Adrenal gland (tissue), 19 donors: ENCODE measurements at places on chromosomes 3 and 15. TPM values are rescaled to one million over a fixed set of nuclear protein-coding genes. Genes with fewer than 3 reads are reported as not detected.

The RPS27L gene
- 61.5 TPM for total RNA-seq

DNA sequence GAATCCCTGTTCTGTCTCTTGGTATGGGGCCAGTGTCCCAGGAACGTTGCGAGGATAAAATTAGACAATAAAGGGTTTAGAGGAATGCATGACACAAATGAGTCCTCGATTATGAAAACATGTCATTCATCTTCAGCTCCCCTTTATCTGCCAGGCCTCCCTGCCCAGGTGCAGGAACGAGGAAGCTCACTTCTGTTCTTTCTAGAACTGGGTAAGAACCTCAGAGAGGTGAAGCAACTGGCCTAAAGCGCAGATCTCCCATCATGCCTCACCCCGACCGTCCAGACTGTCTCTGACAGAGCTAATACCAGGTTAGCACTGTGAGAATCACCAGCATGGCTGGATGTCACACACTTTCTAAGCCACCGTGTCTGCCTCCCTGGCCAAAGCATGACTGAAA lies 1.5 kb upstream of the ITIH1 start:
- H3K27me3 ChIP-seq = no peaks in the 10 kb centered on the region

GRCh38 chr3:11390411-11391131 lies 118.4 kb downstream of the ATG7 start:
- no peak overlapping the region for H3K27ac ChIP-seq
- DNase-seq = no peak
- no peak overlapping the region for H3K4me3 ChIP-seq
- H3K36me3 ChIP-seq = no peaks in the 10 kb centered on the region

- H3K4me1 ChIP-seq = no peaks in the 10 kb centered on the region
- no peaks in the 10 kb centered on the region for H3K36me3 ChIP-seq
- no peak overlapping the region for H3K27ac ChIP-seq
- no peaks in the 10 kb centered on the region for H3K27me3 ChIP-seq
- H3K4me3 ChIP-seq = no peak overlapping the region
These were observed 307.5 kb downstream of the EDEM1 start for GRCh38 chr3:5494905-5495519.

GRCh38 chr3:142152384-142152783 lies 3.0 kb upstream of the TFDP2 start:
- H3K36me3 ChIP-seq = no peaks in the 10 kb centered on the region
- peaks cover 20% of the 10 kb centered on the region for H3K4me1 ChIP-seq
- H3K4me3 ChIP-seq = no peak overlapping the region
- no peak for DNase-seq
- no peak overlapping the region for H3K27ac ChIP-seq
